ENCODE measurements at places on chromosomes 12 and 14.

- no peak for DNase-seq
These were observed 139.5 kb downstream of the CHST11 start for GRCh38 chr12:104596134-104596799.

GRCh38 chr12:116135209-116135930, 142.1 kb downstream of the MED13L start:
- peak; percentile 12 for DNase-seq

GRCh38 chr14:67268426-67269150, 27.4 kb downstream of the PALS1 start:
- DNase-seq = no peak

DNA sequence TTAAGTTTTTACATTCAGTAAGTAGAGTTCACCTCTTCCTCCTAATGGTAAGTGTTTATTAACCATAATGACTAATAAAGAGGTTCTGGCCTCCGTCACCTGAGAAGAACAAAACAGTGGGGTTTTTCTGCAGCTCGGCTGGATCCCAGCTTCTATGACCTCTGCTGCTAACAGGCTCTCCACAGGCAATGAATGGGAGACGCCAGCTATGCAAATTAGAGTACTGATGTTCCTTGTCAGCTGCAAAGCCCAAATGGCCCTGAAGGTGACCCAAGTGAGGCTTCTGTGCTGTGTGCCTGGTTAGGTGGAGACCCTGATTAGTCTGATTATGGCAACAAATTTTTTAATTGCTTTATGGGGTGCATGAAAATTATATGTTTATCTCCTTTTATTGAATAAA, 218.1 kb downstream of the APAF1 start:
- DNase-seq = no peak

GRCh38 chr14:57761800-57762199, 104.1 kb downstream of the SLC35F4 start:
- no peak for DNase-seq

GRCh38 chr12:49609875-49610154, 4.4 kb upstream of the FAM186B start:
- DNase-seq = peak; percentile 40

DNA sequence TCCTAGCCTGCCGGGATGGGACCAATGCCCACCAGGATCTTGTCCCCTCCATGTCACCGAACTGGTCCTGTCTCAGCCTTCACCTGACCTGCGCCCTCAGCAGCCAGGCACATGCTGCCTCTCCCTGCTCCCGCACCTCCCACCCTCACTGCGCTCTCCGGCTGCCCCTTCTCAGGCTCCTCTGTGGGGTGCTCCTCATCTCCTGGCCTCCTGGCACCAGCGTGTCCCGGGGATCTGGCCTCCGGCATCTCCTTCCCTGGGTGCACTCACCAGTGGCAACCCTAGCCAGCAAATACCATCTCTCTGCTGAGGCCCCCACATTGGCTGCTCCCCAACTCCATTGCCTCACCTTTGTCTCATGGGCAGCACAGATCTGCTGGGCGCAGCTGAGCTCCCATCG, 29.0 kb downstream of the BEGAIN start:
- DNase-seq = no peak

DNA sequence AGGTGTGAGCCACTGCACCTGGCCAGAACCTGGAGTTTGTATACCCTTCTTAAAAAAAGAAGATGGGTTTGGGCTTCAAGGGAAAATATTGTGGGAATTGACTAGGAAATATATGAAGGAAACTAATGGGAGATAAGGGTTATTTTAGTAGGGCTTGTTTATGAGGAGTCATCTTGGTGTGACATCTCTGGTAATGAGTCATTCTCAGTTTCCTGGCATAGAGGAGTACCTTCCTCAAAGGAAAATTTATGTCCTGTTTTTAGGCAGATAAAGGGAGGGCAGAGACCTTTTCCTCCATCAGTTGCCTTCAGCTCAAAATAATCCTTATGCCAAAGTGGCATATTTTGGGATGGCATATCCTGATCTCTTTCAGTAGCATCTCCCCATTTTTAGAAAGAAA, 30.6 kb upstream of the NFKBIA start:
- no peak for DNase-seq

DNA sequence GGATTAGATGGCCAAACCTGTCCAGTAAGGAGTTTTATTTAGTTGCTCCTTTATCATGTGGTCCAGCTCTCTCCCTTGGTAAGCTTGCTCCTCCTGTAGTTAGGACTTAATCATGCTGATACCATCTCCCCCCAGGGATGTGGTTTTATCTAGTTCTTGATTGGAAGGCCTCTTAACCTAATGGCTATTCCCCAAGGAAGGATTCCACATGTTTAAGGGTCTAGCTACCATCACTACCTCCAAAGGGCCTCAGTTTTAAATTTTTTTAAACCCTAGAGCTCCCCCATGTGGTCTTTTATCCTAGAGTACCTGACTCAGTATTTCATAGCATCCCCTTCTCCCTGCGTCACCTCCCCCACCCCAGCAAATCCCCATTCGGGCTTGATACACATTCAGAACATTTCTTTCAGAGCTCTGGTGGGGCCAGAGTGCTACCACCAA, 22.5 kb downstream of the MAP3K12 start:
- DNase-seq = peak; percentile 80

GRCh38 chr12:118480235-118480634, 103.9 kb downstream of the SUDS3 start:
- DNase-seq = no peak

DNA sequence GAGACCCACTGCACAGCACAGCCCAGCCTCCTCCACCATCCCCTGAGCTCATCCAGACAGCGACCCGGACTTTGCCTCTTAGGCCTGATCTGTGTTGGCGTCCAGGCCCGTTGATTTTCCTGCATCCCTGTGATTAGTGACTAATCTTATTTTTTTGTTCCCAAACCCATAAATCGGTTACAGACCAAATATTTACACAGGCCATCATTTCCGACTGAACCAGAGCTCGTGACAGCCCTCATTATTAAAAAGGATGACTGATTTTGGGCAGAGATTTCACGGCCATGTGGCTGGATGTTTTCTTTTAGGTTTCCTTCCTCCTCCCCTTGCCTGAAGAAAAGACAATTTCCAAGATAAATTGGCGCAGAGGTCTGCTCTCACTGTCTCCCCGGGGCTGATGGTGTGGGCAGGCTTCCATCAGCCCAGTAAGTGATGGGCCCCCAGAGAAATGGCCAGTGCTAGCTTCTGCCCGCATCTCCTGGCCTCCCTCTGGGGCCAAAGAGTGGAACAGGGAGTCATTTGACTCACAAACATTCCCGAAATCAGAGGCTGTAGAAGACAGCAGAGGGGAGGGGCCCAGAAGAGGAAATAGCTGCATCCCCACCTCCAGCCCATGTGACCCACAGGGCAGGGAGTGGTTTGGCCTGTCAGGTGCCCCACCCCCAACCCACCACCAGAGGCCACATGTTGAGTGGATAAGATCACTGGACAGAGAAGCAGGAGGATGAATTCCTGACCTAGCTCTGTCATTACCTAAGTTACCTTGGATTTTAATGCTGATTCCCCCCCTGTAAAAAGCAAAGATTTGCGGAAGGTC, 283.5 kb downstream of the KSR2 start:
- peak; percentile 52 for DNase-seq

GRCh38 chr12:8886502-8887284, 27.6 kb upstream of the PHC1 start:
- no peak for DNase-seq

- DNase-seq = no peak
These were observed 13.0 kb upstream of the NUP107 start for GRCh38 chr12:68673788-68674187.

- DNase-seq = peak; percentile 83
These were observed 1.2 kb upstream of the GAPDH start for GRCh38 chr12:6532927-6533652.

DNA sequence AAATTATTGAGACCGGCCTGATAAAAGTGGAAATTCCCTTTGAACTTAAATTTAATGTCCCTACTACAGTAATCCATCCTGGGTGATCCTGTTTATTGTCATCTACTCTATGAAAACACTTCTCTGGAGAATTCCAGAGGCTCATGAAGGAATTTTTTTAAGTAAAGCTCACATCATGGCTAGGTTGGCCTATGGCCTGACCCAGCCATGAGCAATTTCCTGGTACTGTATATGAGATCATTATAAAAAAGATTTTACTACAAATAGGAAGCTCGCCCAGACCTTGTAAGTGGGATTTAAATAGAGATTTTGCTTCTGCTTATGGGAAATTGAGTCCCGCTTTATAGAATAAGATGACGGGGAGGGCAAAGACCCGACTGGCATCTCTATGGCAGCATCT, 215.5 kb downstream of the DPF3 start:
- no peak for DNase-seq

GRCh38 chr12:46186088-46186487, 82.8 kb downstream of the SLC38A1 start:
- DNase-seq = no peak

DNA sequence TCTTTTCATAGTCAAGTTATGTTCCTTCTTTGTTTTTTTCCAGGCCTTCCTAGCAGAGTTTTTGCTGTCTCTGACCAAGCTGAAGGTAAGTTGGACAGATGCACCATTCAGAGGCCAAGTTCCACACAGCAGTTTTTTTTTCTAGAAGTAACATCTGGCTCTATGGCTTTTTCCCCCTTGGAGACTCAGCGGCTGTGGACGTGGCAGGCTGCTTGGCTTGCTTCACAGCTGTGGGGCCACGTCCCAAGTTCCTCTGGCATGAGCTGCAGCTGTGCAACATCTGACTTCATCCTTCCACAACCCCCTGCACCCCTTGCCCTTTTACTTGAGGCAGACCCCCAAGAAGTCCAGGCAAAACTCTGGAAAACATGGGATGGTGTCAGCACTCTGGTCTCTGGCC, 24.2 kb upstream of the RHOJ start:
- no peak for DNase-seq

GRCh38 chr14:55314449-55314848, 43.2 kb downstream of the FBXO34 start:
- no peak for DNase-seq

GRCh38 chr14:78005325-78005724, 164.8 kb upstream of the NRXN3 start:
- no peak for DNase-seq

GRCh38 chr12:24280056-24280842, 330.8 kb upstream of the SOX5 start:
- DNase-seq = no peak

DNA sequence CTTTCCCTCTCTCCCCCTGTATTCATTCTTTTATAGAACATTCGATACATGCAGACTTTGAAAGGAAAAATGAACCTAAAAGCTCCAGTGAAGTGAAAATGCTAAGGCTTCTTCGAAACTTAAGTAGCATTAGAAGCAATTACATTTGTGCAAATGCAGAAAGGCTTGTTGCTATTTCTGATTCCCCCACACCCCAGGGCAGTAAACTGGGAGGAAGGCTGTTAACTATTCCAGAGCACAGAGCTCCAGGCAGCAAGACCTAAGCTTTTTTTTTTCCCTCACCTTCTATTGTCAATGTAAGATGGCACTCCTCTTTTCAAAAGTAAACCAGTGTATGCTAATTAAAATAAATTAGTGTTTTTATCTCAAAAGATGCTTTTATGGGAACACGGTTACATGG, 448.9 kb upstream of the TBX3 start:
- no peak for DNase-seq

GRCh38 chr12:93699271-93700145, 22.3 kb downstream of the CRADD start:
- DNase-seq = peak; percentile 21

- DNase-seq = no peak
These were observed 108.4 kb downstream of the PPP1R12A start for GRCh38 chr12:79826267-79827128.

DNA sequence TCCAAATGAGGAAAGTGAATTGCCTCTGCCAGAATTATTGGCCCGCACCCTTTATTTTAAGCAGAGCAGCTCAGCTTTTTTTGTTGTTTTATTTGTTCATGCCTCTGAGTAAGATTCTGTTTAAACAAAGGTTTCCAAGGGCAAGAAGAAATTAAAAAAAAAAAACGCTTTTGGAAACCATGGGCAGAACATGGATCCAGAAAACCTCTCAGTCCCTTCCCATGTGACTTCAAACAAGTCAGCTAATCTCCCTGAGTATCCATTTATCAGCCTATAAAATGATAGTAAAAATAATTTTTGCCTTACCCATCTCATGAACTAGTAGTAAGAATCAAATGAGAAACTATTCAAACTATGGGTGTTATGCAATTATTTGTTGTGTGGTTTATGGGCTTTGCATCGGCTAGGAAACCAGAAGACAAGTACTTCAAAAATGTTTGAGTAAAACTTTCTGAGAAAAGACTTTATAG, 27.6 kb downstream of the KITLG start:
- no peak for DNase-seq

GRCh38 chr12:56631790-56632700, 1.9 kb upstream of the BAZ2A start:
- peak; percentile 98 for DNase-seq

DNA sequence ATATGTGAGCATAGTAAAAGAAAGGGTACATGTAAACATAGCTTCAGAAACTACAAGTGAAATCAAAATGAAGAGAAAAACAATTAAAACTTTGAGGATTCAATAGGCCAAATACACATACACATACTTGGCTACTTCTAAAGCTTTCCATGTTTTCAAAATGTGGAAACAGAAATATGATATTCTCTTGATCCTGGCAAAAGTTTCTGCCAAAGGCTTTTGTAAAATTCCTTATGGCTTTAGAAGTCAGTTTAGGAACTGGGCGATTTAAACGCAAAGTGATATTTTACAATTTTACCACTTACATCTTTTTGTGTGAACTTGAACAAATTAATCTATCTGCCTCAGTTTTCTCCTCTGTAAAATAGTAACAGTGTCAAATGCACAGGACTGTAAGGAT, 756.4 kb downstream of the C12orf50 start:
- DNase-seq = no peak

- DNase-seq = peak; percentile 12
These were observed 19.6 kb downstream of the MLXIP start for GRCh38 chr12:122097927-122098756.

- no peak for DNase-seq
These were observed 10.2 kb downstream of the KITLG start for GRCh38 chr12:88570103-88570502.

- DNase-seq = no peak
These were observed 1036.2 kb upstream of the FLRT2 start for GRCh38 chr14:84493779-84494178.

DNA sequence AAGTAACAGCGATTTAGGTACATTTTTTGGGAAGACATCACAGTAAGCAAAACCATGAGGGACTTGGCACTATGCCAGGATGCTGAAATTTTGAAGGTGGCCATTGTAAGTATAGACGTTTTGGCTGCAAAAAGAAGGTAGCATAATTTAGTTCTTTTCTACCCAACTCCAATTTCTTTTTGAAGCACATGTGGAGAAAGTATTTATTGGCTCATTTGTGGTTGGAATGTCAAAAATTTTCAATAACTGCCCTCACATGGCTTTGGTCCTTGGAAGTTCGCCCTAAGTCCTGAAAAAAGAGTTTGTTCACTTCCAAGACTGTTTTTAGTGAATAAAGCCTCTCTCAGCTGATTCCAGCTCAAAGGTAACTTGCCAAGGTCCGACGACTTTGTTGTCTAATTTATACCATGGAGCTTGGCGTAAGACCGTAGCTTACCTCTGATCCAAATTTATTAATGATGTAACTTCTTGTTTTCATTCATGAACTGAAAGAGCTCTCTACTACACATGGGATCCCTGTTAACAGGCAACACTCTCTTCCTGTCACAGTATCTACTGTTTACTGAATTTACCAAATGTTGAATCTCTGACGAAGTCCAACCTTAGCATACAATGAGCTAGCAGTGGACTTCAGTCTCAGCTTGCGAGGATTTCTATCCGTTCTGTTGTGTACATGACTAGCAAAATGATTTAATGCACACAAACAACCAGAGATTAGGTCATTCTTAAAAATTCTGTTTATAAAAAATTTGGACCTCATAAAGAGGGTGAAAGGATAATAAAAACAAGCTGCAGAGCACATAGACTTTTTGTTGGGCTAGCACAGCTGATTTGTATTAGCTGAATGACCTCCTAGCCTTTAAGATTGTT, 49.0 kb downstream of the MSRB3 start:
- no peak for DNase-seq
